Nephron progenitor cell (in vitro differentiated cells): ENCODE measurements at places on chromosomes 16 and 17.

DNA sequence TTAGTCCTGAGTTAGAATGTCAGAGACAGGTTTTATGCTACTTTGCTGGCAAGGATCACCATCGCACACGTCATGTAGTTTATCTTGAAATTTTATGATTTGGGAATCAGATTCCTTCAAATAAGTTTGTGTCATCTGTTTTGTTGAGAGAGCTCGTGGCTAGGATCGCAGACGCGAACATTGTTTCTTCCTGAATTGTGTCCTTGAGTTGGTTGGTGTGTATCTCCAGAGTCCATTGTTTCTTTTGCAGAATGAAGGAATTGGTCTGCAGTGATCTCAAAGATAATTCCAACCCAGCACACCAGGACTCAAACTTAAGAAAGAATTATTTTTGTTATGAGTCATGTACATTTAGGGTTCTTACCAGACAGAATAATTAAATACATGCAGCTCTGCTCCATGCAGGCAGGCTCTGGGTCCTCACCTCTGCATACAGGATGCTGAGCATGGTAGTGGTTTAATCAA is 51.6 kb downstream of the PRKCA start:
- no peak for DNase-seq

DNA sequence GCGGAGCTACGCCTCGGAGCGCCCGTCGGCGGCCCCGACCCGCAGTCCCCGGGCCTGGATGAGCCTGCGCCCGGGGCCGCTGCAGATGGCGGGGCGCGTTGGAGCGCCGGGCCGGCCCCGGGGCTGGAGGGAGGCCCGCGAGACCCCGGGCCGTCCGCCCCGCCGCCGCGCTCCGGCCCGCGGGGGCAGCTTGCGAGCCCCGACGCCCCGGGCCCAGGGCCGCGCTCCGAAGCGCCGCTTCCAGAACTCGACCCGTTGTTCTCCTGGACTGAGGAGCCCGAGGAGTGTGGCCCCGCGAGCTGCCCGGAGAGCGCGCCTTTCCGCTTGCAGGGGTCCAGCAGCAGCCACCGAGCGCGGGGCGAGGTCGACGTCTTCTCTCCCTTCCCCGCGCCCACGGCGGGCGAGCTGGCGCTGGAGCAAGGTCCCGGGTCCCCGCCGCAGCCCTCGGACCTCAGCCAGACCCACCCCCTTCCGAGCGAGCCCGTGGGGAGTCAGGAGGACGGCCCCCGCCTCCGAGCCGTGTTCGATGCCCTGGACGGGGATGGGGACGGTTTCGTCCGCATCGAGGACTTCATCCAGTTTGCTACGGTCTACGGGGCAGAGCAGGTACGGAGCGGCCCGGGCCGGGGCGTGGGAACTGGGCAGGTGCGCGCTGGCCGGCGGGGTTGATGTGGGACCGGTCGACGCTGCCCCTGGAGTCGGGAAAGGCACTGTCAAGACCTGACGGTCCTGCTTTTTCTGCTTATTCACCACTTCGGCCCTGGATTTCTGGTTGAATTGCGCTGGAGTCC is 861 bp downstream of the RAB11FIP3 start:
- DNase-seq: peak; percentile 38

- no peak for DNase-seq
These were observed 37.0 kb downstream of the RGS9 start for GRCh38 chr17:65173976-65174683.

DNA sequence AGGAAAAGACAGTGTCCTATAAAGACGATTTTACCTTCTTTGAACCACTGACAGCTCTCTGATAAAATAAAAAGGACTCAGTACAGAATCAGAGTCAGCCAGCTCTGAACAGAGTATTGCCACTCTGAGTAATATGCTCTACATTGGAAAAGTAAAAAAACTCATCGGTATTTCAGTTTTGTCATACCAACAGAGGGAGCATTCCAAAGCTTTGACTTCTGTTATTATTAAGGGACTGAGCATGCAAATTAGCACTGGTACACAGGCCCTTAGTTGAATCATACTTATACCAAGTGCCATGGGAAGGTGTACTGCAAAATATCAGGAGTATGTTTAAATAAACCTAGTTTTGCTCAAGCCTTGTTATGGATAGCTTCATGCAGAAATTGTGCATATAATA is 509.0 kb upstream of the KIF2B start:
- no peak for DNase-seq

DNA sequence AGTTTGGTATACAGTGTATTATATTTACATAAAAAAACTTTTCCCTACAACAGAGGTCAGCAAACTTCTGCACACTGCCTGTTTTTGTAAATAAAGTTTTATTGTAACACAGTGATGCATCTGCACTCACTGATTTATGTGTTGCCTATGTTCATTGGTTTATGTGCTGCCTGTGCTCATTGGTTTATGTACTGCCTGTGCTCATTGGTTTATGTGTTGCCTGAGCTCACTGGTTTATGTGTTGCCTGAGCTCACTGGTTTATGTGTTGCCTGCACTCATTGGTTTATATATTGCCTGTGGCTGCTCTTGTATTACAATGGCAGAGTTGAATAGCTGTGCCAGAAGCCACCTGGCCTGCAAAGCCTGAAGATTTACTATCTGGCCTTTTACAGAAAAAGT is 81.6 kb downstream of the MYH11 start:
- DNase-seq: no peak

DNA sequence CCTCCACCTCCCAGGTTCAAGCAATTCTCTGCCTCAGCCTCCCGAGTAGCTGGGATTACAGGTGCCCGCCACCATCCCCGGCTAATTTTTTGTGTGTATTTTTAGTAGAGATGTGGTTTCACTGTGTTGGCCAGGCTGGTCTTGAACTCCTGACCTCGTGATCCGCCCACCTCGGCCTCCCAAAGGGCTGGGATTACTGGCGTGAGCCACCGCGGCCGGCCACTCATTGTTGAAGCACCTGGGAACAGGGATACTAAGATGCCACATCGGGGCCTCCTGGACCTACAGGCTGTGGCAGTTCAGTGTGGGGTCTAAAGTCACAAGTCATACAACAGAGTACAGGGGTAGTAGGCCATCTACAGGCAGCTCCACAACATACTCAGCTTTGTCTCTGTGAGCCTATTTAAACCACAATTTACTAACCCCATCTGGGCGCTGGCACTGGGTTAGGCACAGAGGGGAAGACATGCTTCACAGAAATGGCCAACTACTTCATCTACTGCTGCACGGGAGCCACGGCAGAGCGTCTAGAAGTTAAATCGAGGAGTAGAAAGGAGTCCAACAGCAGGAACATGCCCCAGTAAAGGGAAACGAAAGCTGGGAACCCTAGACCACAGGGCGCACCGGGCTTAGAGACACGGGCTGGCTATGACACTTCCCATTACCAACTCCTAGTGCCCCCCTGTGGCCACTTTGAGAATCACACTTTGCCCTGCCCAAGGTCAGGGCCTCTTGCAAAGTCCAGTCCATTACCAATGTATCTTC is 4.3 kb downstream of the VAMP2 start:
- DNase-seq: peak; percentile 95

- peak; percentile 92 for DNase-seq
These were observed at the start of gene INTS2 for GRCh38 chr17:61927208-61928100. INTS2 (minus strand) TSS chr17:61927982; CDS start chr17:61926644, 1,338 bp downstream.
